Lung microvascular endothelial cell (primary cell): ENCODE measurements at places on chromosomes 7 and 10.

- DNase-seq = no peak
Observed at GRCh38 chr7:98307971-98308466, 26.5 kb downstream of the BRI3 start.

GRCh38 chr7:128878226-128879105, 15.8 kb downstream of the ATP6V1F start:
- DNase-seq = no peak

DNA sequence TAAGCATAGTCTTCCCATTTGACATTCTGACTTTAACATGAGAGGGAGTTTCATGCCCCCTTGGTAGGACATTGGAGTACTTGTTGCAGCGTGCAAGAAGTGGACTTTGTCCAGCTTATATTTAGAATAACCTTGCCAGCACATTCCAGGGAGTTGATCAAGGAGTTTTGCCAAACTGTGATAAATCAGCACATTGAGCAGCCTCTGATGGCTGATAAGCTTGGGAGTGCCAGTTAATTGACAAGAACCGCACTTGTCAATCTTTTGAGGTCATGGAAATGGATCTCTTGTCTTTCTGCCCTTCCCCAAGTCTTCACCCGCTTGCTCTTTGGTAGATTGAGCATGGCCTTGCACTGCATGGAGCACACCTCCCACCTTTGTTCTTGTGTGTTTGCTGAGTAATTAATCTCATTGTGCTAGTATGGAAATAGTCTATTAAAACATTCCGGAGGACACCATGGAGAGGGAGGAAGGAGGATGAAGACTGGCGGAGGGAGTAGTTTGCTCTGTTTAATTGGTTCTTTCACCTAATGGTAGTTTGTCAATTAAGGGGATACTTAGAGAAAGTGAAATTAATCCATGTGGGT, 668.5 kb upstream of the GALNT17 start:
- DNase-seq = no peak

DNA sequence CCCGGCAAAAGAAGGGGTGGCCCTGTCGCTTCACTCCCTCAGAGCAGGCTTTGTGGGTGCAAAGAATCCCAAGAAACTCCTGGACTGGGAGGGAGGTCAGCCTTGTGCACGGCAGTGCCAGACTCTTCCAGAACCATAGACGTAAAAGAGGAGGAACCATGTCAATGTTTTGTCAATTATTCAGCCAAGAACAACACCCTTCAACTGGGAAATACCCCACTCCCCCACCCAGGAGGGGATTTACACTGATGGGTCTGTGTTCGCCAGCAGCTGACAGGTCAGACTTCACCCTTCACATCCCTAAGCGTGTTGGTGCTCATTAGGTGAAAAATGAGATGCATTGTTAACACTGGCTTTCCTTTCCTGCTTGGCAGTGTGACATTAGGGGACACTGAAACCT, 116.8 kb upstream of the BMPER start:
- no peak for DNase-seq

- peak; percentile 74 for DNase-seq
Observed at GRCh38 chr7:16695621-16696237, 49.7 kb downstream of the BZW2 start.

DNA sequence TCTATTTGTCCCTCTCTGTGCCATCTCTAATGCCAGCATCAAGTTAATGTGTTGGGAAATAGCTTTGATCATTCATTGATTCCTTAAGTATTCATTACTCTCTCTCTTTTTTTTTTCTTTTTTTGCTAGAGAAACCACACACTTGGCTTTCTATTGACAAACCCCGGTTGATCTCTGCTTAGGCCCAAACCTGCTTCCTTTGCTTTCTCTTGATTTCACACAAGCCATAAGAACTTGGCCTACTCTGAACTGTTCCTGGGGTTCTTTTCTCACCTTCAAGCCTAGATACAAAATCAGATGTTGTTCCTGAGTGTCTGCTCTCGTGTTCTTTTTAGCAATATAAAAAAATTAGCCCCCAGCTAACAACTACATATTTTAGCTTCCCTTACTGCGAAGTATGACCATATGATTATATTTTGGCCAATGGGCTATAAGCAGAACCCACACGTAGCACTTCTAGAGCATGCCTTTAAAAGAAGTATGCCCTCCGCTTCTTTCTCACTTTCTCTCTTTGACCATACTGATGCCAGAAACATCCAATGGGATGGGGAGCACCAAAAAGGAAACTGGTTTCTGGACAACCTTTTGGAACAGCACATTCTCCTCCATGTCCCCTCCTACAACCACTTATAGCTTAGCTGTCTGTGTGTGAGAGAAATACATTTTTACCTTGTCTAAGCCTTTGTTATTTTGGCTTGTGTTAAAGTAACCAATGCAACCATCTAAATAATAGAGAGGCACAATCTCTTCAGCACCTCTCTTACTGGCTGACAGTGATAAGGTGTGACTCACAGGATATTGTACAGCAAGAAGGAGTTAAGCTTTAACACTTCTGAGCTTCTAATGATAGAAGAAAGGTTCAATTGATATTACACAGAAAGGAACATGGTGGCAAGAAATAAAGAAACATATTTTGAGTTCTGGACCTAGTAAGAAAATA, 96.6 kb upstream of the LRRN3 start:
- no peak for DNase-seq

DNA sequence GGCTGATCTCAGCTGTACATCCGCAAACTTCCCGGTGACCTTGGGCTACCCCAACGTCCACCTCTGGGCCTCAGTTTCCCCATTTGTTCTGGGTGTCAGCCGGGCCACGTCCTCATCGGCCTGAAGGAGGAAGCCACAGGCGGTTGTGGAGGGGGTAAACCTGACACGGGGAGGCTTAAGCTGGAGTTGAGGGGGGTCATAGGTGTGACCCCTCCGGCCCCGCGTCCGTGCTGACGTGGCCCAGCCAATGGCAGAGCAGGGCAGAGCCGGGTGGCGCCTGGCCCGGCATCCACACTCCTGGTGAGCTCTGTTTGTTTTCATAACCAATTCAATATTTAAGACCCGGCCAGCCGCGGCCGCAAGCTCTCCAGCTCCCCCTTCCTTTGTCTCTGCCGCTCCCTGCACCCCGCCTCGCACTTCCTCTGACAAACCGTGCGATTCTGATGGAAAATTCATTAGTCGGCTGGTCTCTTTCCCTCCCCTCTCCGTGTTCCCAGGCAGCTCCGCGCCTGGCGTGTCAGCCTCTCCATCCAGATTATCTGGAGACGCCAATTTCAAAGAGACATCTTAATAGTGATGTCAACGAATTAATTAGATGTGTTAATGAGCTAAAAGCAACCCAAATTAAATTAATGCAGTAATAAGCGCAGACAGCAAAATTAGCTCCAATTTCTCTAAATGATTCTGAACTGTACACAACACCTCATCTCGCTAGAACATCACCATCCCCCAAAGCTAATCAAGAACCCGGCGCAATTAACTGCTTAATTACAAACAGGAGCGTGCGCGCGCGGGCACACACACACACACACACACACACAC, 55.4 kb downstream of the MICALL2 start:
- DNase-seq = peak; percentile 68

GRCh38 chr7:116953906-116954838, 871 bp downstream of the ST7 start:
- DNase-seq = peak; percentile 86

GRCh38 chr7:70318511-70318910, 720.2 kb downstream of the AUTS2 start:
- no peak for DNase-seq

DNA sequence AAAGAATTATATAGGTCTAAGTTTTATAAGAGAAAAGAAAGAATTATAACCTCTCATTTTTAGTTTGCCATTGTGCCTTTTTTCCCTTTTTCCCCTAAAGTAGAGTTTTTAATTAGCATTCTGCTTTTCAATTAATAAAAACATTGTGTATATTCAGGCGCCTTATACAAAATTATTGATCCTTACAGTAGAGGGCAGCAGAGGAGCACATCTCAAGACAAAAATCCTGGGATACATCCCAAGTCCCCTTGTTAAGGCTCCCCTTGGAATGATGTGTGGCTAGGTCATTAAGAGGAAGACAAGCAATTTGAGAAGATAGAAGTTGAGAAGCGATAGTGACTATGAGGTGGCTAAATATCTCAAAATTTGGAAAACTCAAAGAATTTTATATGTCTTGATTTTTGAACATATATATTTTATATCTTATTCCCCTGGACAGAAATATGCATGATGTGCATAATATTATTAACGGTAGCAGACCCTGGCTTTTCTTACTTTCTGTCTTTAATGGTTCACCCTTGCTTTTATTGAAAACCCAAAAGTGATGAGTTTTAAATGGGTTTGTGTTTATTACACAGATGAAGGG, 19.1 kb upstream of the TPK1 start:
- DNase-seq = peak; percentile 49

- no peak for DNase-seq
Observed at GRCh38 chr10:1579671-1580070, 157.7 kb downstream of the ADARB2 start.

DNA sequence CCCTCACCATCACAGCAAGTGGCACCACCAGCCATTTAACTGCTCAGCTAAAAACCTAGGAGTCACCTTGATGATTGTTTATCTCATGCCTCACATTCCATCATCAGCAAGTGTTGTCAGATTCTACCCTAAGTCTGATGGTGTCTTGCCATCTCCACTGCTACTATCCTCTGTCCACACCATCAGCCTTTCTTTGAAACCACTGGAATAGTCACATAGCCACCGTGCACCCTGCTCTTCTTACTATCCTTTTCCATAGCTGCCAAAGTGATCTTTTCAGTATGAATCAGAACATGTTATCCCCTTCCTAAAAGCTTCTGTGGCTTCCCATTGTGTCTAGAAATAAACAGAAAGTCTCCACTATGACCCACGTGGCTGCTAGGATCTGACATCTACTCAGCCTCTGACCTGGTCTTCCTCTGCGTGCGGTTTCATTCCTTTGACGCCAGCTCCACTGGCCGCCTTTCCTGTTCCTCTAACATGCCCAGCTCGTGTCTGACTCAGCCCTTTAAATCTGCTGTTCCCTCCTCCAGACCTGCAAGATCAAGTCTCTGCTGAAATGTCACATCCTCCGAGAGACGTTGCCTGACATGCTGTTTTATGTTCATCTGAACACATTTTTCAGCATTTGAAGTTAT, 16.5 kb upstream of the CHN2 start:
- DNase-seq = peak; percentile 33

DNA sequence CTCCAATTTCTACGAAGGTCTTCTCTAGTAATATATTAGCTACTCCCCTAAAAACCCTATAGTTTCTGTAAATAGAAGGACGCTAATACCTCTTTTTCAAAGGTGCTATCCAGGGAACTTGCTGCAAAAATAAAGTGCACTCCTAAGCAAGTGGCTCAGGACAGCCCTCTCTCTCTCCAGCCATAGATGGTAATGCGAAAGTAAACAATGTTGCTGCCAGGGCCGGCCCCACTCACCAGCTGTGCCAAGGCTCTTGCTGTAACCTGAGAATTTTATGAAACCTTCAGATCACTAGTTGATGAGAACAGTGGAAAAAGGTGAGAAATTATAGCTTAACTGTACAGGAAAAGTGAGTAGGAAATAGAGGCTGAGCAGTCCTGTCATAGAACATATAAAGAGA, 10.9 kb upstream of the TAS2R39 start:
- no peak for DNase-seq
